HT-29 (cell line): ENCODE measurements at places on chromosomes 5 and 9.

DNA sequence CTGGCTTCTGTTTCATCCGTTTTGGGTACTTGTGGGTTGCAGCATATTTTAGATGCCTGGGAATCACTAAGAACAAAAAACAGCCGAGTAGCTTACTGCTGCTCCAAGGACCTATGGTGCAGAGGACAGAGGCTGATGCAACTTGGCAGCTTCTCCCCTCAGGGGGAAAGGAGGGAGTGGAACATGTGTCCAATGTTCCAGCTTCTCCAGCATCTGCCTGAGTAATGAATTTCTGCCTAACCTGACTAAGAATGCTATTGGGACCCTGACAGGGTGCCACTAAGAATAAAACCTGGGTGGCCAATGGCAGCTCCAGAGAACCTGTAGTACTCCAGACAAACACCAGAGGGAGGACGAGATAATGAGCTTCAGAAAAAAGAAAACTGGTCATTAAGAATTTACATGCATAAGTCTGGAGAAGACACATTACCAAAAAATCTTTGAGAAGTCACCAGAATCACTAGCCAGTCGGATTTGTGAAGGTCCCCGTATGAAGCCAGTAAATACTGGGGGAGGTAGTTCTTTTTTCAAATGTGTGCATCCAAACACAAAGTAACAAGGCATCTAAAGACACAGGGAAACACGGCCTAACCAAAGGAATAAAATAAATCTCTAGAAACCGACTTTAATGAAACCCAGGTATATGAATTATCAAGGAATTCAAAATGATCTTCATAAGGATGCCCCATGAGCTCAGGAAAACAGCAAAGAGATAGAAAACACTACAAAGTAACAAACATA lies 293.5 kb downstream of the HINT1 start:
- DNase-seq: peak; percentile 72

DNA sequence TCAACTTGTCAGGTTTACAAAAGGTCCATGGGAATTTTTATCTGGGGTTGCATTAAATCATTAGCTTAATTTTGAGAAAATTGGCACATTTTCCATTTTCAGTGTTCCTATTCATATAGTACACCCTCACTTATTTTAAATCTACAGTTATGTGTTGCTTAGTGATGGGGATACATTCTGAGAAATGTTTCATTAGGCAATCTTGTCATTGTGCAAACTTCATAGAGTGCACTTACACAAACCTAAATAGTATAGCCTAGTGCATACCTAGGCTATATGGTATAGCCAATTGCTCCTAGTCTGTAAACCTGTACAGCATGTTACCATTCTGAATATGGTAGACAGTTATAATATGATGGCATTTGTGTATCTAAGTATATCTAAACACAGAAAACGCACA lies 19.8 kb upstream of the FAM151B start:
- no peak for DNase-seq

DNA sequence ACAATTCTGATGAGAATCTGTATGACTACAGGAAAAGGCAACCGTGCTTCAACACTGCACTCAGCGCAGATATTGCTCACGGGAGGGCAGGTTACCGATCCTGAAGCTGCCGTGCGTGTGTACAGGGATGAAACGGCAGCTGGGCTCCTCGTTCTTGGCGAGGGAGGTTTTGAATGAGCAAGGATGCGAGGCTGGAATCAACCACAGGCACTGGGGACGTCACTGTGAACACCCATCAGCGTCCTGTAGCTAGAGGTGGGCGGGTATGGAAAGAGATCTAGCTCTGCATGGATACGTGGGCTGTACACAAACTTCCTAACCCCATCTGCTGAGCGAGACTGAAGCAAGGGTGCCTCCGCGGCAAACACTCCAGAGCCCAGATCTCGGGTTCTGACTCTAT lies 84.3 kb upstream of the COL5A1 start:
- no peak for DNase-seq

DNA sequence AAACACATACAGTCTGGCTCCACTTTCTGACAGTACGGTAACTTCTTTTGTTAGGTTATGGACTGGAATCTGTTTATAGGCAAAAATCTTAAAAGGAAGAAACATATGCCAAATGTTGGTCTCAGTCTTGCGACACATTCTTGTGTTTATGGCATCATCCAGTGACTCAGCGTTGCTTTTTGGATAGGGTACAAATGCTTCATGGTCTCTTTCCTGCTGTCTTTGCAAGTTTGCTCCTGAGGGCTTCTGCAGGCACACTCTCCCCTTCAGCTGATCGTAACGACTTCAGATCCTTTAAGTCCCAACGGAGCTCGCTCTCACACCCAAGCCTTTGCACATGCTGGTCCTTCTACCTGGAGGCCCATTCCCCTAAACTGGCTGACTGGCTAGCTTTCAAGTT lies 23.6 kb upstream of the TNFSF8 start:
- DNase-seq: no peak

GRCh38 chr9:1954238-1954637 lies 60.9 kb upstream of the SMARCA2 start:
- no peak for DNase-seq

- no peak for DNase-seq
Measured at GRCh38 chr5:62741761-62742160, 163.1 kb downstream of the LRRC70 start.

- peak; percentile 34 for DNase-seq
Measured at GRCh38 chr9:76296561-76297310, 97.5 kb downstream of the RFK start.

GRCh38 chr5:54398191-54398590 lies 57.3 kb upstream of the HSPB3 start:
- DNase-seq: no peak
